ENCODE measurements at places on chromosomes 5 and 9.
A peak's percentile ranks its signal among the peaks of the same experiment; 100 is the strongest.

GRCh38 chr9:99393993-99394392 is 171.9 kb downstream of the SEC61B start:
- DNase-seq, result no peak

DNA sequence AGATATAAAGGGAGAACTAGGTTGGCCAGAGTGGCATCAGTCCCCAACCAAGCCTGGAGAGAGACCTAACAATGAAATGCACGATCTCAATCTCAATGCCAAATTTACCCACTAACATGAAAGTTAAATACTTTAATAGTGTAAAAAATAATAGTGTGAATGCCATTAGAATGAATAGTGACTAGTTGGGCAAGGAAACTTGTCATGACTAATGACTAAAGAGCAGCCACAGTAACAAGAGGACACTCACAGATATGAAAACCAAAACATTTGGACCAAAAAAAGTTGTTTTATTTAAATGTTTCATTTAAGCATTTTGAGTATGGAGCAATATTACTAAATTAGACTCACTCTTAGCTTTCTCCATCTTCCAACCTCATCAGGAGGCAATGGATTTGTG is 1853.8 kb downstream of the EFNA5 start:
- no peak for DNase-seq

DNA sequence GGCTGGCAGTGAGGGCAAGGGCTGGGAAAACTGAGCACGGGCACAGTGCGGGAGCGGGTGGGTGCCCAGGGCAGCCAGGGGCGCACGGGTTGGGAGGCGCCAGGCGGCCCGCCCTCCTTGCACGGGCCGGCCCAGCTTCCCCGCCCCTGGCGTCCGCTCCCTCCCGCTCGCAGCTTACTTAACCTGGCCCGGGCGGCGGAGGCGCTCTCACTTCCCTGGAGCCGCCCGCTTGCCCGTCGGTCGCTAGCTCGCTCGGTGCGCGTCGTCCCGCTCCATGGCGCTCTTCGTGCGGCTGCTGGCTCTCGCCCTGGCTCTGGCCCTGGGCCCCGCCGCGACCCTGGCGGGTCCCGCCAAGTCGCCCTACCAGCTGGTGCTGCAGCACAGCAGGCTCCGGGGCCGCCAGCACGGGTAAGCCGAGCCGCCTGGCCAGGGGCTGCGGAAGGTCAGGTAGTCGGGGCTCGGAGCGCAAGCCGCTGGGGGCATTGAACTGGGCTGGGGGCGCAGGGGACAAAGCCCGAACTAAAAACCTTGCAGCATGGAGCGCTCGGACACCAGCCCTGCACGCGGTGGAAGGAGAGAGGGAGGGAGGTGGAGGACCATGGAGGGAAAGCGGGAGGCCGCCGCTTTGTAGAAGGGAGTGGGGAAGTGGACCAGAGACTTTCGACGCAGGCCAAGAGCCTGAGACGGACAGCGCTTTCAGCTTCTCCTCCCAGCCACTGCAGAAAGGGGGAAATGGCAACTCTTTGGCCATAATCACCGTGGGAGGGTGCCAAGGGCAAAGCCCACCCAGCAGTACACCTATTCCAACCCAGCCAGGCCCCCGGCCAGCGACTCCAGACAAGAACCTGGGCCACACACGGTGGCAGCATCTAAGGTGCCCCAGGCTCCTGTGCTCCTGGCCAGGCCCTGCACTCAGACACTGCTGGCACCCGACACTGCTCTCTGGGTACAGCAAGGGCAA is at the start of gene TGFBI:
Gene TGFBI, plus strand, starts transcription at position 207 of the 961 bp plus-strand sequence. Its CDS starts 68 bp downstream, at position 275.
- no peak for DNase-seq

- peak; percentile 42 for DNase-seq
Observed at GRCh38 chr9:85960688-85961093, 19.7 kb downstream of the NAA35 start.

DNA sequence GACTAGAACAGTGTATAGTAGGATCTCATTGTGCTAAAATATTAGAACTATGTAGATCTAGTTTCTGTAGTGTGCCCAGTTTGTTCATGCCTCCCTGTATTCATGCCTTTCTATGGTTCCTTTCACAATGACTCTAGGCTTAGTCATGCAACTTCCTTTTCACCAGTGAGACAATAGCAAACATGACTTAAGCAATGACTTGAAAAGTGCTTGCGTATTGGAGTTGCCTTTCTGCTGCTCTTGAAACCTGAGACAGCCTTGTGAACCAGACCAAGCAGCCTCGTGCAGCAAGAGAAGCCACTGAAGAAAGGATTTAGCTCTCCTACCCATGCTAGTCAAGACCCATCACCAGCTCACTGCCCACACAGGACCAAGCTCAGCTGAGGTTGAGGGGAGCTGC is 294.5 kb upstream of the TAS2R1 start:
- peak; percentile 1 for DNase-seq

- no peak for DNase-seq
Observed at GRCh38 chr5:119332208-119332607, 23.6 kb upstream of the TNFAIP8 start.

- DNase-seq, result no peak
Observed at GRCh38 chr5:30041291-30041690, 1152.2 kb upstream of the CDH6 start.

GRCh38 chr9:82295181-82295580 is 306.6 kb downstream of the SPATA31D1 start:
- no peak for DNase-seq

GRCh38 chr5:1504617-1505016 is 19.1 kb downstream of the LPCAT1 start:
- no peak for DNase-seq

- DNase-seq, result no peak
Observed at GRCh38 chr9:27457445-27457844, 66.6 kb upstream of the IFNK start.

DNA sequence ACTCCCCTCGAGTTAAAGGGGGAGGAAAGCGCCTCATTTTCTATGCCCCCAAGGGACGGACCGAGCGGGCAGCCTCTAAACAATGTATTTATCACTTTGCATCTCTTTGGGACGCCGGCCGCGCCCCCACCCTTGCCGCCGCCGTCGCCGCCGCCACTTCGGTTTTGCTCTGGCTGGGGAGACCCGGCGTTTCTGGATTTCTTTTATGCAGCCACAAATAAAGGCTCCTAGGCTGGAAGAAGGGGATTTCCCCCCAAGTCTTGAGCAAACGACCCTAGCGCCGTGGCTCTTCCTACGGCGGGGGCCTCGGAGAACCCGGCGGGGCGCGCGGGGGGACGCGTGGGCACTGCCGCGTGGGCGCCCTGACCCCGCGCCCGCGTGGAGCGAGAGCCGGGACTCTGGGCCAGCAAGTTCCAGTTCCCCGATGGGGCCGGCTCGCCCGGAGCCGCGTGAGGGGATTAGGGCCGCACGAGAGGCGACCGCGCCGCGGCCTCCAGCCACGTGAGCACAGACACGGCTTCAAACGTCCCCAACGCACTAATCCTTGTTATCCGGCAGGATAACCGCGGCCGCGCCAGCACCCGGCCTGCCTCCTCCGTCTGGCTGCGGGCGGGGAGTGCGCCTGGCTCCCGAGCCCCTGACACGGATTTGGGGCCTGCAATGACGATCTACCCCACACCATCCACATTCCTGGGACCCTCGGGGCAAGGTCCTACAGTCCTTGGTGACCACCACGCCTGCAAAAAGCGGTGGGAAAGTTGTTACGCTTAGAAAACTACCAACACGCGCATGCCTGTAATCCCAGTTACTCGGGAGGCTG is 7.9 kb upstream of the NEUROG1 start:
- DNase-seq, result no peak

DNA sequence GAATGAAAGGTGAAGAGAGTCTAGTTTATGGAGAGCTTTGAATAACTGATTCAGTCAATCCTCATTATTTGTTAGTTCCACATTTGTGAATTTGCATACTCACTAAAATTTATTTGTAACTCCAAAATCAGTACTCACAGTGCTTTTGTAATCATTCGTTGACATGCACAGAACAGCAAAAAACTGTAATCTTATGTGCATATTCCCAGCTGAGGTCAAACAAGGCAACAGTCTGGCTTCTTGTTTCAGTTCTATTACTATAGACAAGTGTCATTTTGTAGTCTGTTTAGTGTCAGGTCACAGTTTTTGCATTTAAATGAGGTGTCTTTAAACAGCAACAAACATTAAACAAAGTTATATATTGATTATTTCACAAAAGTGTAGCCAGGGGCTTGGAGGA is 142.5 kb downstream of the RNF180 start:
- no peak for DNase-seq

DNA sequence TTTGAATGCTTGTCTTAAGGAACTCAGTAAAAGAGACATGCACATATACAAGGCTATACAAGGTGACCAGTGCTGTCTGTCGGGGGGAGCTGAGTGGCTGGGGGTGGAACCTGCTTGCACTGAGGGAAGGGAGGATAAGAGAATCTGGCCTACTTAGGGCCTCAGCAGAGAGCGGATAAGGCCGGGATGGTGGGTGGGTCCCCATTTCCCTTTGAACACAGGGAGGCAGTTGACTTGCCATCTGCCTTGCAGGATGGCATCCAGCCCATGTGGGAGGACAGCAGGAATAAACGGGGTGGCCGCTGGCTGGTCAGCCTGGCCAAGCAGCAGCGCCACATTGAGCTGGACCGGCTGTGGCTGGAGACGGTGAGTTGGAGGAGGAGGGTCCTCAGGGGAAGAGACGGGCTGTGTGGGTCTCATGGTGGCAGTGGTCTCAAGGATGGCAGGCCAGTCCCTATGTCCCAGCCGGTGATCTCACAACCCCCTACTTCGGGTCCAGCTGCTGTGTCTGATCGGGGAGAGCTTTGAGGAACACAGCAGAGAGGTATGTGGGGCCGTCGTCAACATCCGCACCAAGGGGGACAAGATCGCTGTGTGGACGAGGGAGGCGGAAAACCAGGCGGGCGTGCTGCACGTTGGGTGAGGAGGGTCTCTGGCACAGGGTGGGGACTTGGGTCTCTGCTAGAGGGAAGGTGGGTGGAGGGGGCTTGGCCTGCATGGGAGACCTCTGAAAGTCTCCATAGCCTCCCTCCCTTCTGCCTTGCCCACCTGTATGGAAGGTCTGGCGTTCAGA is 2.2 kb upstream of the TSPAN17 start:
- DNase-seq, result no peak

- DNase-seq, result no peak
Observed at GRCh38 chr5:75463726-75464125, 47.7 kb downstream of the CERT1 start.

- DNase-seq, result no peak
Observed at GRCh38 chr9:95626885-95627558, 110.3 kb upstream of the PTCH1 start.

DNA sequence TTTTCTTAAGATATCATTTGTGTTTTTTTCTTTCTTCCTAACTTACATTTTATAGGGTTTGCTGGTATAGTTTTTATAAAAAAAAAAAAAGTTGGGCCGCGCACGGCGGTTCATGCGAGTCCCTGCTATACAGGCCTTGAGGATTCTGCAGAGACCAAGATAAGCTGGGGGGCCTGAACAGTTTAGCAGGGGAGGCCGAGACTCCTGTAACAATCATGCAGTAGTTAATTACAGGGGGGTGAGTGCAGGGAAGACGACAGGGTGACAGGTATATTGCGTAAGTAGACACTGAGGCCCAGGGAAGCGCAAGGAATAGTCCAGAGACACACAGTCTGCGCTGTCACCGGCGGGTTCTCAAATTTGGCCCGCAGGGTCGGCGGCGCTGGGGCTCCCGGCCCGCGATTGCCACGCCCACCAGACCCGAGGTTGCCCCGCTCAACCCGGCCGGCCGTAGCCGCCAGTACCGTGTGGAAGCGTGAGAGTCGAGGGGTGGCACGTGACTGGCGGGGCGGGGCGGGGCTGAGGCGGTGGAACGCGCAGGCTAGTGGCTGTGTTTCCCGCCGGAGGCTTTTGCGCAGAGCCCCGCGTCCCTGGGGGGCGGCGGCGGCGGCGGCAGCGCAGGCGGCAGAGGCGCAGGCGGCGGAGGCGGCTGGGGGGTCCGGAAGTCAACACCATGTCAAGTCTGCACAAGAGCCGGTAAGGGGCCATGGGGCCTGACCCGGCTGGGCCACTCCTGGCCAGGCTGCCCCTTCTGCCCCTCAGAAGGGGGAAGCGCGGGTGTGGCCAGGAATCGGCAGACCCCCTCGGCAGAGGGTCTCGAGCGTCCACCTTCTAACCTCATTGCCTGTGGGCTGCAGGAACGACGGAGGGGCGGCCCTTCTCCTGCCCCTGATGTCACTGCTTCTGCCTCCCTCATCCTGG is at the start of gene TBC1D13:
Gene TBC1D13, plus strand, starts transcription at position 573 of the 921 bp plus-strand sequence. Its CDS starts 101 bp downstream, at position 674.
- DNase-seq, result peak; percentile 97

DNA sequence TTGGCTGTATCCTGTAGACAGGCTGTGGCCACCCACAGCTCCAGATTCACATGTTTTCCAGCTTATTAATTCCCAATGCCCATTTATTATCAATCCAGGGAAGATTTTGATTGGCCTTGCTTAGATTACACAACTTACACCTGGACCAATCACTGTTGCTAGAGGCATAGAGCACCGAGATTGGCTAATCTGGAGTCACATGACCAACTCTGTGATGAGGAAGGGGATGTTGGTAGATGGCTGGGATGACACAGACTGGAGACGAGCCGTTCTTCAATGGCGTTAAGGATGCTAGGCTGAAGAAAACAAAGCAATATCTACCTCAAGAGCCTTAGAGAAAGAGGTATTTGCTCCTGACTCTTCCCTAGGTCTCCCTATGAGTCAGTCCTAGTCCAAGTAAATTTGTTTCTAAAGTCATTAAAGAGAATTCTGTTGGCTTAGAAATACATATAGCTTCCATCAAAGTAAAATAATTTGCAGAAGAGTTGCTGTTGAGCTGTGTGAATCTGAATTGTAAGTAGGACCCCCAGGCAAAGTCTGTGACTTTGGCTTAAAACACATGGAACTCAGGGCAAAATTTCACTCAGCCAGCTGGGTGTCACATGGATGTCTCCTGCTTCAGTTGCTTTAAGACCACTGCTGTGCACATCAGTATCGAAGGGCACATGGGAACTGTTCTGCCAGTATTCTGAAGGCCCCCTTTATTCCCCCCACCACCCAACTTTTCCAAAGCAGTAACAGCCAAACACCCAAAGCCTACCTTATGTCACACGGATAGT is 326.4 kb upstream of the KLF4 start:
- no peak for DNase-seq

- no peak for DNase-seq
Observed at GRCh38 chr5:56406838-56407237, 173.7 kb upstream of the ANKRD55 start.

DNA sequence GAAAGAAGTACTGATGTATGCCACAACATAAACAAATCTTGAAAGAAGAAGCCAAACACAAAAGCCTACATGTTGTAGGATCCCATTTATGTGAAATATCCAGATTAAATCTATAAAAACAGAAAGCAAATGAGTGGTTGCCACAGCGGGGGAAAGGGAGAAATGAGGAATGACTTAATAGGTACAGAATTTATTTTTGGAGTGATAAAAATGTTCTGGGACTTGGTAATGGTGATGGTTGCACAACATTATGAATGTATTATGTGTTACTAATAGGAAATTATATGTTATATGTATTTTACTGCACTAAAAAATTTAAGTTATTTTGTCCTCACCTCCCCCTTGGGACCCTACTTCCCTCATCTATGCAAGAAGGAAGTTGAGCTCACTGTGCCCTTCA is 16.4 kb upstream of the TTC1 start:
- no peak for DNase-seq

Measured in COLO829 (cell line).